GM23248 (cell line): ENCODE measurements at places on chromosomes 2 and 18.

GRCh38 chr2:129465045-129465444, 514.4 kb upstream of the RAB6C start:
- H3K36me3 ChIP-seq, result no peaks in the 10 kb centered on the region
- no peak overlapping the region for H3K27ac ChIP-seq
- no peaks in the 10 kb centered on the region for H3K27me3 ChIP-seq
- H3K4me1 ChIP-seq, result no peaks in the 10 kb centered on the region

- no peaks in the 10 kb centered on the region for H3K27me3 ChIP-seq
- no peak for DNase-seq
- H3K4me1 ChIP-seq, result peaks cover 17% of the 10 kb centered on the region
- H3K4me3 ChIP-seq, result no peak overlapping the region
- H3K27ac ChIP-seq, result peak overlapping the region; percentile 36
These were observed 379.8 kb upstream of the FANCL start for GRCh38 chr2:58620896-58621295.

GRCh38 chr18:60838677-60839076, 466.1 kb upstream of the MC4R start:
- no peaks in the 10 kb centered on the region for H3K27me3 ChIP-seq
- no peaks in the 10 kb centered on the region for H3K4me1 ChIP-seq
- H3K27ac ChIP-seq, result no peak overlapping the region
- DNase-seq, result peak; percentile 0
- no peaks in the 10 kb centered on the region for H3K36me3 ChIP-seq
- no peak overlapping the region for H3K4me3 ChIP-seq

- H3K4me3 ChIP-seq, result no peak overlapping the region
- no peak overlapping the region for H3K27ac ChIP-seq
- no peaks in the 10 kb centered on the region for H3K36me3 ChIP-seq
These were observed 19.8 kb downstream of the EVX2 start for GRCh38 chr2:176063958-176064357.

GRCh38 chr2:99399063-99399462, 61.9 kb downstream of the EIF5B start:
- H3K4me1 ChIP-seq, result peaks cover 14% of the 10 kb centered on the region
- no peak overlapping the region for H3K4me3 ChIP-seq
- DNase-seq, result no peak

DNA sequence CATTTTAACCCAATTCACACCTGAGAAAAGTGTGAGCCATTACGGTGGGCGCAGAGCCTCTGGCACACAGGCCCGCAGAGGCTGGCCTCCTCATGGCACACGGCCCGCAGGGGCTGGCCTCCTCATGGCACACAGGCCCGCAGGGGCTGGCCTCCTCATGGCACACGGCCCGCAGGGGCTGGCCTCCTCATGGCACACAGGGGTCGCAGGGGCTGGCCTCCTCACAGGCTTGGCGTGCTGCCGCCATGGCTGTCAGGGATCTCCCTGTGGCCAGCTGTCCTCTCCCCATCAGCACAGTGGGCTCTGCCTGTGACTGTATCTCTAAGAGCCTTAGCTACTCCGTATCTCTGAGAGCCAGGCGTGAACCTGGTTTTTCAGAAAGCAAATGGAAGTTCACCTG, 24.6 kb downstream of the ANO7 start:
- no peak overlapping the region for H3K27ac ChIP-seq
- no peaks in the 10 kb centered on the region for H3K36me3 ChIP-seq
- no peak for DNase-seq
- peaks cover 17% of the 10 kb centered on the region for H3K27me3 ChIP-seq

DNA sequence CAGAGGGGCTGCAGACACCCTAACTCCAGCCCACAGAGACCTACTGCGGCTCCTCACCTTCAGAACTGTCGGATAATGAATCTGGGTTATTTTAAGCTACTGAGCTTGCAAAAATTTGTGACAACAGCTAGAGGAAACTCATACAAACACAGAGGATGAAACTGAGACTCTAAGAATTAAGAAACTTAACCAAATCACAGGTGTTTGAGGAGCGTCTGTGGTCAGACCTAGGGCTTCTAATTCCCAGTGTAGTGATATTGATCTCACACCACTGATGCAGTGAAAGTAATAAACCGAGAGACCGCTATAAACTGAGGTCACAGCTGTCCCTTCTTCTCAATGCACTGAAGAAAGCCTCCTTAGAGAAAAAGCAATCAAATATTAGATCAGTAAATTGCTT, 110.1 kb downstream of the RGPD3 start:
- DNase-seq, result no peak
- no peak overlapping the region for H3K27ac ChIP-seq
- H3K4me3 ChIP-seq, result no peak overlapping the region
- no peaks in the 10 kb centered on the region; the same call in 1 of the 2 replicates for H3K27me3 ChIP-seq

DNA sequence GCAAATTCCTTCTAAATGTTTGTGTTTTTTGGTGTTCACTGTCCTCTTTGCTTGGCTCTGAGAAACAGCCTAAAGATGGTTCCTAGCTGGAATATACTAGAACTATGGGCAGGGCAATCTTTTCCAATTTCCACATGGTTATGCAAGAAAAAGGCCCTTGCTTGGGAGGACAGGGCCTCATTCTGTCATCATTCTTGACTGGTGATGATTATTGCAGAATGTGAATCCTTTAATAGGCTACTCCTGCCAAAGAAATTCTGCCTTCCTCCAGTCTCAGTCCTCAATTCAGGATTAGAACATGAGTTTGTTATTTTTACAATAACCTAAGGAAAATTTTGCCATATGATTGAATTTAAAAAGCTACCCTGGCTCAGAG, 218.7 kb downstream of the HNMT start:
- no peak overlapping the region for H3K4me3 ChIP-seq
- no peaks in the 10 kb centered on the region for H3K36me3 ChIP-seq
- no peak overlapping the region for H3K27ac ChIP-seq
- no peaks in the 10 kb centered on the region; the same call in 1 of the 2 replicates for H3K27me3 ChIP-seq

DNA sequence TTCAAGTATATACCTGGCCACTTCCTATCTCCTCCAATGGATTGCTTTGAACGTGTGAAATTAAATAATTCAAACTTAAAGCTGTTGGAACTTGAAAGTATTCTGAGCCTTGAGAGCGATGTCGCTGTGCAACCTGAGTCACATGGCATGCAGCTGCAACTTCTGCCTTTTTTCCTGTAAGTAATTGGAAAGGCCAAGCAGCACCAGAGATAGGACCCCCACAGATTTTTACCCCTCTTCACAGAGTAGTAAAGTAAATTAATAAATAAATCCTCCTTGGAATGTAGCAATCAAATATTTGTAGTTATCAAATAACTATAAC, 3.2 kb upstream of the RNF149 start:
- peaks cover 7% of the 10 kb centered on the region; the same call in 1 of the 2 replicates for H3K4me1 ChIP-seq
- no peak overlapping the region for H3K4me3 ChIP-seq
- no peak for DNase-seq
- no peaks in the 10 kb centered on the region for H3K36me3 ChIP-seq

- DNase-seq, result no peak
- H3K36me3 ChIP-seq, result no peaks in the 10 kb centered on the region
- no peak overlapping the region for H3K4me3 ChIP-seq
- no peaks in the 10 kb centered on the region for H3K27me3 ChIP-seq
- H3K27ac ChIP-seq, result no peak overlapping the region
These were observed 2.5 kb upstream of the CPO start for GRCh38 chr2:206936843-206937230.

DNA sequence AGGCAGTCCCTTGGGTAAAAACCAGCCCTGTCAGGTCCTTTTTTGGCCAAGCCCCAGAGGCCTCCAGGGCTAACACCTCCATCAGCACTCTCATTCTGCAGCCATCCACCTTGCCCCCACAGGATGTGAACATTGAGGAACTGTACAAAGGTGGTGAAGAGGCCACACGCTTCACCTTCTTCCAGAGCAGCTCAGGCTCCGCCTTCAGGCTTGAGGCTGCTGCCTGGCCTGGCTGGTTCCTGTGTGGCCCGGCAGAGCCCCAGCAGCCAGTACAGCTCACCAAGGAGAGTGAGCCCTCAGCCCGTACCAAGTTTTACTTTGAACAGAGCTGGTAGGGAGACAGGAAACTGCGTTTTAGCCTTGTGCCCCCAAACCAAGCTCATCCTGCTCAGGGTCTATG, 7.3 kb downstream of the IL1F10 start:
- no peak overlapping the region for H3K4me3 ChIP-seq
- no peaks in the 10 kb centered on the region for H3K36me3 ChIP-seq
- no peak overlapping the region for H3K27ac ChIP-seq
- DNase-seq, result no peak
- peaks cover 18% of the 10 kb centered on the region; the same call in 1 of the 2 replicates for H3K27me3 ChIP-seq
- peaks cover 14% of the 10 kb centered on the region for H3K4me1 ChIP-seq

- no peaks in the 10 kb centered on the region for H3K27me3 ChIP-seq
- no peaks in the 10 kb centered on the region for H3K36me3 ChIP-seq
- H3K4me3 ChIP-seq, result no peak overlapping the region
- H3K4me1 ChIP-seq, result no peaks in the 10 kb centered on the region
- no peak overlapping the region for H3K27ac ChIP-seq
- no peak for DNase-seq
These were observed 117.6 kb upstream of the ANKRD30BL start for GRCh38 chr2:132279344-132279743.

GRCh38 chr18:40222776-40223175, 1732.3 kb upstream of the PIK3C3 start:
- H3K27ac ChIP-seq, result no peak overlapping the region
- DNase-seq, result peak; percentile 37
- H3K36me3 ChIP-seq, result no peaks in the 10 kb centered on the region
- H3K27me3 ChIP-seq, result no peaks in the 10 kb centered on the region
- H3K4me1 ChIP-seq, result 0 out of 2 replicates have a peak, but pooled peaks cover 6% of the 10 kb centered on the region

DNA sequence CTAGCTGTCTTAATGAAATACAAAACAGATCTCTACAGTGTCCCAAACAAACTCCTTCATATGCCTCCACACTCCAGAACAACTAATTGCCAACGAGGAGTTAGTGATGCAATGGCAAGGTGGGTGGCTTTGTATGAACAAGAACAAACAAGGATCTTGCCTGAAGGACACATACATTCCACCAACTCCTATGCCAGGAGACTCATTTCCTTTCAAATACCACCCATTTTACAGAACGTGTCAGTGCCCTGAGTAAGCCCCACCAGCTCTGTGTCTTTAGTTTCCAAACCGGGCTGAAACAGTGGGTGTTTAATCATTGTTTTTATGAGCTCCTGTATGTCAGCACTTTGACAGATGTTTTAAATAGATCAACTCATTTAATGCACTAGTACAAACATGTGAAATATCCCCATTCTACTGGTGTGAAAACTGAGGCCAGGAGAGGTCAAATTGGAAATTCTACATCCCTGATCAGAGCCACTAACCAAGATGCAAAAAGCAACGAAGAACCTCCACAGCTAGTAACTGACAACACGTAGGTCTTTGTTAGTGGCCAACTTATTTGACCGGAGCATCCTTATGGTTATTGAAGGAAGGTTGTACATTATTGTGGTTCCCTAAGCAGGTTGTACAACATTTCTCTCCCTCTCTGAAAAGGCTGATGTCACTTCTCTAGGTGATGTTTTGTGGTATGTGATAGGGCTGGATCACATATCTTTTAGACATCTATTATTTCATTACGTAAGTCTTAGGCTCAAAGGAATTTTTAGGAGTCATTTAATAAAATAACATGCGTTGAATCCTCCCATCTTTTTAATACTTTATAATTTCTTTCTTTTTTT, 534.9 kb upstream of the TNP1 start:
- peak; percentile 79 for DNase-seq
- peak overlapping the region; percentile 70 for H3K27ac ChIP-seq
- H3K27me3 ChIP-seq, result no peaks in the 10 kb centered on the region
- H3K4me1 ChIP-seq, result peaks cover 58% of the 10 kb centered on the region
- H3K4me3 ChIP-seq, result no peak overlapping the region

GRCh38 chr2:215699700-215700538, 264.1 kb upstream of the FN1 start:
- DNase-seq, result no peak
- H3K27ac ChIP-seq, result peak overlapping the region; percentile 92
- H3K36me3 ChIP-seq, result no peaks in the 10 kb centered on the region
- H3K4me1 ChIP-seq, result peaks cover 32% of the 10 kb centered on the region
- H3K4me3 ChIP-seq, result no peak overlapping the region

- DNase-seq, result no peak
- no peak overlapping the region for H3K4me3 ChIP-seq
- no peaks in the 10 kb centered on the region for H3K4me1 ChIP-seq
- H3K36me3 ChIP-seq, result no peaks in the 10 kb centered on the region
- H3K27me3 ChIP-seq, result no peaks in the 10 kb centered on the region
- H3K27ac ChIP-seq, result no peak overlapping the region
These were observed 43.1 kb downstream of the COL4A3 start for GRCh38 chr2:227207573-227207972.

DNA sequence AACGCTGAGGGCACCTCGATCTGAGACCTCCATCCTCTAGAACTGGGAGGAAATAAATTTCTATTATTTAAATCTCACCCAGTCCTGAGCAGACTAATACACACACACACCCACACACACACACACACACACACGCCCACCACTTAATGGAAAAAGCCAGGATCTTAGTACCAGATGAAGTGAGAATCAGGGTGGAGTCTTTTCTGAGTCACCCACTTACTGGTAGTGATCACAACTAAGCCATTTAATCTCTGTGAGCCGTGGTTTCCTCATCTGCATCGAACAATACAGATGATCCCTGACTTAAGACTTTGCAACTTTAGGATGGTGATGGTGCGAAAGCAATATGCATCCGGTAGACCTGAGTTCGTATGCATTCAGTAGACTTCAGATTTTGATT, 18.6 kb downstream of the THNSL2 start:
- DNase-seq, result peak; percentile 64
- H3K4me3 ChIP-seq, result no peak overlapping the region
- no peaks in the 10 kb centered on the region for H3K36me3 ChIP-seq
- no peak overlapping the region for H3K27ac ChIP-seq
- H3K4me1 ChIP-seq, result no peaks in the 10 kb centered on the region

DNA sequence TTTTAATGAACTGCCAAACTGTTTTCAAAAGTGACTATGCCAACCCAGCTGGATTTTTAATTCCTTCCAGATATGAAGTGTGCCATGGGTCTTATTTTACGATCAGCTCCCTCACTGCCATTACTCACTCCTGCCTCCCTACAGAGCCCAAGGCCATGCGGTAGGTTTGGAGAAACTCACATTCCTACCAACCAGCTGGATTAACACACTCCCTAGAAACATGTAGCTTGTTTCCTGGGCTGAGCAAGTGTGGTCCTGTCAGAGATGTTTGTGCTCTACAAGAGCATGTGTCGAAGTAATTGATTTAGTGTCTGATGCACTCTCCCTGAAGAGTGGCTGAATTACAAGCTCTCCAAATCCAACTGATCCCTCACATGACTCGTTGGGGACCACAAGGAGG, 82.5 kb downstream of the SPP2 start:
- no peaks in the 10 kb centered on the region for H3K36me3 ChIP-seq
- no peak overlapping the region for H3K4me3 ChIP-seq
- no peaks in the 10 kb centered on the region for H3K27me3 ChIP-seq
- DNase-seq, result peak; percentile 49
- 0 out of 2 replicates have a peak, but pooled peaks cover 5% of the 10 kb centered on the region for H3K4me1 ChIP-seq

DNA sequence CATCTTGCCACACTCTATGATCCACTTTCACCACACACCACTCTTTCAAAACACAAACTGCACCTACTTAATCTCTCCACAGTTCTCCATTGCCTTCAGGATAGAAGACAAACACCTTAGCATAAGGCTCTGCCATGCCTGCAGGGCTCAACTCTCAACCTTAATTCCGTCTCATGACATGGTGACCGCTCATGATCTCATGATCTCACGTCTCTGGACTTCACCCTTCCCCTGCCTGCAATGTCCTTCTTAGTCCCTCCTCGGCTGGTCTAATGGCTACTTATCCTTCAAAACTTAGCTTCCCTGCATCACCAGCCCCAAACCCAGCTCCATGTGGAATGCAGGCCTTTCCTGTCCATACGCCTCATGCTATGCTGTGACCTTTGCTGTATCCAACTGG, 85.3 kb downstream of the ACVR1 start:
- no peak overlapping the region for H3K4me3 ChIP-seq
- peaks cover 39% of the 10 kb centered on the region for H3K4me1 ChIP-seq
- DNase-seq, result no peak
- no peak overlapping the region for H3K27ac ChIP-seq
- H3K27me3 ChIP-seq, result no peaks in the 10 kb centered on the region
- H3K36me3 ChIP-seq, result no peaks in the 10 kb centered on the region
